ENCODE measurements at places on chromosomes 1 and 21. TPM values are rescaled to one million over a fixed set of nuclear protein-coding genes. Genes with fewer than 3 reads are reported as not detected.

The C1QTNF12 gene
- 0.99 TPM for polyA plus RNA-seq

- no peak for DNase-seq
Measured at GRCh38 chr1:16117936-16118335, 37.9 kb downstream of the EPHA2 start.

- no peak for DNase-seq
Measured at GRCh38 chr1:45929257-45929687, 125.9 kb downstream of the MAST2 start.

DNA sequence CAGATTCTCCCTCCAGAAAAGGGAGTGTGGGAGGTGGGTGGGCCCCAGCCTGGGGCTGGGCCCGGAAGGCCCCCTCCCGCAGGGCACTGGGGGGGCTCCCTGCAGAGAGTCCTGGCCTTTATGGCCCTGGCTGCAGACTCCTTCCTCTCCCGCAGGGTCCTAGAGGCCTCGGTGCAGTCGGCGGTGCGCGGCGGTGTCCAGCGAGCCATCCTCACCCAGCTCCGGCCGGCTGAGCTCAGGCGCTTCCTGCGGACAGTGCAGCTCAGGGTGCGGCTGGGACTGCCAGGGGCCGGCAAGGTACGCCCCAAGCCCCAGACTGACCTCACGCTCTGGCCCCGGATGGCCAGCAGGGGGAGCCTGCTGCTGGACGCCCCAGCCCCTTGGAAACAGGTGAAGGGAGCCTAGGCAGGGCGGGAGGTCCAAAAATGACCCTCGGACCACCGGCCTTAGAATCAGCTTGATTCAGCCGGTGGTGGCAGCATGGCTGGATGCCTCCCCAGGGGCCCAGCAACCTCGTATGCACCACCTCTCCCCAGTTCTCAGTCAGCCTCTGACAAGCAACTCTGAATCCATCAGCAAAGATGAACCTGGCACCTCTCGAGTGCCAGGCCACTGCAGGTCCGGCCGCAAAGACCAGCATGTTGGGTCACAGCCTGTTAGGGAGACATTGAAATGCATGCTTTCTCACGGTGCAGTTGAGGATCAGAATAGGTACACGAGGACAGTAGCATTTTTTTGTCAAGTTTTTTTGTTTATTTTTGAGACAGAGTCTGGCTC is 20.6 kb downstream of the MTHFR start:
- no peak for DNase-seq

DNA sequence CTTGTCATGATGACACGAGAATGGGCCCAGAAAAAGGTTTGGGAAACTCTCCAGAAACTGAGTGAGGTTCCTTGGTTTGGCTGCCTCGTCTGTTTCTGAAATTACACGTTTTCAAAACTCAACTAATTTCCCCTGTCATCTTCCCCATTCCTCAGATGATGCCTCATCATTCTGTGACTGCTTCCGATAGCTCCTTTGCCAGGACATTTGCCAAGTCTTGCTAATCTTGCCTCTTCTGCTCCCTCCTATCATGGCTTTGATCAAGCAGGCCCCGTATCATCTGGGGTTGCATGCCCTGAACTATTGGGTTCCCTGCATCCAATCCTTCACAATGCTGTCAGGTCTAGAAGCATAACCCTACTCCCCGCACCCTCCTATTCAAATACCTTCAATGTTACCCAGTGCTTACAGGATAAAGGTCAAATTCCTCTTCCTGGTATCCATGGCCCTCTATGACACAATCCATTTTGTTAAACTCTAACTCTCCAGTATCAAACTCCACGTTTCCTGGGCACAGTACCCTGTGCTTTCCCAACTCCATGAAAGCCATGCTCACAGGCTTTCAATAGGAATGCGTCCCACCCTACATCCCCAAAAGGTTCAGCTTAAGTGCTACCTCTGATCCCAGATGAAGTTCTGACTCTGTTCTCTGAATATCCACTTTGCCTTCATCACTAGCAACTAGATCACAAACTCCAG is 22.2 kb upstream of the TMEM200B start:
- DNase-seq, result no peak

- DNase-seq, result no peak
Measured at GRCh38 chr1:245843101-245843500, 664.0 kb downstream of the SMYD3 start.

DNA sequence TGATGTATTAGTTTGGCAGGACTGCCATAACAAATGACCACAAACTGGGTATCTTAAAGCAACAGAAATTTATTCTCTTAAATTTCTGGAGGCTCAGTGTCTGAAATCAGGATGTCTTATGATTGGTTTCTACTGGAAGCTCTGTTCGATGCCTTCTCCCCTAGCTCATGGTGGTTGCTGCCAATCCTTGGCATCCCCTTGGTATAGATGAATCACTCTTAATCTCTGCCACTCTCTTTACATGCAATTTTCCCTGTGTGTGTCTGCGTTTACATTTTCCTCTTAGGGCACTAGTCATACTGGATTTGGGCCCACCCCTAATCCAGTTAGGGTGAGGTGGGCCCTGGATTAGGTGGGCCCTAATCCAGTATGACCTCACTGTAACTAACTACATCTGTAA is 54.7 kb upstream of the MPC2 start:
- no peak for DNase-seq

DNA sequence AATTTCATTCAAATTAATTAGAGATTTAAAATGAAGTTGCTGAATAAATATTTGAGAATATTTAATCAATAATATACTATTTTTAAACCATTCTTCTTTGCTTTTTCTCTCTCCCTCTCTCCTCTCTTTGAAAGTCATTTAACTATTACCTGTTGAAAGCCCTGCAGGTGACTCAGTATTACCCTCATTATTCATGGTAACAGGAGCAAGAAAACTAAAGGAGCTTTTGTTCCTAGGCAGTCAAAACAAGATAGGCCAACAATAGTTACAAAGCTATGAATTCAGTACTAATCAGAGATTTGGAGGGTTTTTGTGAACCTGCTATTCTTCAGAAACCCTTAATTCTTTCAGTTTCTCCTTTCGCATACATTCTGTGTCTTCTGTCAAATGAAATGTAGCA is 721.3 kb upstream of the NCAM2 start:
- DNase-seq, result no peak

DNA sequence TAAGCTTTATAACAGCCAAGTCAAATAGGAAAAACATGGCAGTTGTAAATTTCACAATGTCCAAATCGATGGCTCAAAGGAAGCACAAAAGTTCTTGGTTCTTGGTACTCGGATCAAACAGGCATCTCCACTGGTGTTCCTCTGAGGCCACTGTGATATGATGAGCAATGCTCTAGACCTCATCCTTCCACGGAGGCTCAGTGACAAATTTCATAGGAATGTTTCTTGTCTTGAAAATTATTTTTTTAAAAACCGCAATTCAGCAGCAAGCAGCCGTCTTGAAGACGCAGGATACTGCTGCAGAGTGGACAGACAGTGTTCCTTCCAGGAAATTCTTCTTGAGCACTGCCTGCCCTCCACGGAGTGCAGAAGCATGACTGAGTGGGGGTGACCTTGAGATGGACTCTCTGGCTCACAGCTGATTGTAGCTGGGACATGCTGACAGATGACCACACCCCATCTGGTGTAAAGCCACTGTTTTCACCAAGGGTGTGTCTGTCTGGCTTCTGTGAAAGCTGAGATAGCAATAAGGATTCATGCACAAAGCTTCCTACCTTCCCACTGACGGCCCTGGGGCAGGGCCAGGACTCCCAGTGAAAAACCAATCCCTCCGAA is 61.9 kb downstream of the TIAM1 start:
- DNase-seq, result no peak
